ENCODE measurements at places on chromosomes 7 and 10.

- DNase-seq = peak; percentile 51
Observed at GRCh38 chr10:110501142-110501937, 3.6 kb downstream of the DUSP5 start.

DNA sequence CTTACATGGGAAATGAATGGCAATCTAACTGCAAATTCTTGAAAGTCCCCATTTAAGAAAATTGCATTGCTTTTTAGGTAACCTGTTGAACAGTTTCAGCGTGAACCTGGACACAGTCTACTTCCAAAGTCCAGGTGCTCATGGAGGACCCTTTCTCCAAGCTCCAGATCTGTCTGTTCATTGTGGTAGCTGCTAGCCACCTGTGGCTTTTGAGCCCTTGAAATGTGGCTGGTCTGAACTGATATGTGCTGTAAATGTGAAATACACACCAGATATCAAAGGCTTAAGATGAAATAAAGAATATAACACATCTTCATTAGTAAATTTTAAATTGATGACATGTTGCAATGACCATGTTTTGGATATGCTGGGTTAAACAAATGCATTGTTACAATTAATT is 4.2 kb downstream of the CACNB2 start:
- no peak for DNase-seq

DNA sequence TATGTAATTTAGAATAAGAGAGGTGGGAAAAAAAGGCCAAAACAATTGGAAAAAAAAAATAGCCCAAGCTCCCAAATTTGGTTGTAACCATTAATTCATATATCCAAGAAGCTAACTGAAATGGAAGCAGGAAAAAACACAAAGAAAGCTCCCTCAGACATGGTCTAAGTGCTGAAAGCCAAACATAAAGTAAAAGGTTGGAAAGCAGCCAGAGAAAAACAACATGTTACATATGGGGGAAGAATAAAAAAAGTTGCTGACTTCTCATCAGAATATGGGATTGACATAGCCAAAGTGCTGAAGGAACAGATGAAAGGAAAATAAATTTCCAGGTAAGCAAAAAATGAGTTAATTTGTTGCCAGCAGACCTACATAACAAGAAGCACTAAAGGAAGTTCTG is 40.3 kb downstream of the PDZD8 start:
- no peak for DNase-seq

DNA sequence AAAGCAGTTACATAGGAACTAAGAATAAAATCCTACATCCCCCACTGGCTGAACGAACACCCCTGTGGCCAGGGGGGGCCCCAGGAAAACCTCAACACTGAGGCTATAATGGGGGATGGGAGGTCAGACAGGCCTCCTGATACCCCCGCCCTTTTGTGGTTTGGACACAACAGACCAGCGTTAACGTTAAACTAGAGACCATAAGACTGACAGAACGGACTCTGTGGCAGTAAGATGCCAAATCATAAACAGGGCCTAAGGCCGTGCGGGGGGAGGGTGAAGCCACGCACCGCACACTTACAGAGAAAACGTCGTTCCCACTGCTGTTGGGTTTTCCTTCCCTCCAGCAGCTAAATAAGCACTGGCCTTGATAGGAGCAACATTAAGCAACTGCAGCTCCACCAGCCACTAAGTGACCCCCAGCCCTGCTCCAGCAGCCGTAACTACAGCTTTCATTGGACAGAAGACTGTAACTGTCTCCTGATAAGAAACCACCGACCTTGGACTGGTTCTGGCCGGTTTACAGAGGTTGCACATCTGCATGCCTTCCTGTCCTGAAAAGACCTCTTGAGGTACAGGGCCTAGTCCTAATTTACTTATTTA is 3.4 kb upstream of the PPP2R2D start:
- no peak for DNase-seq

DNA sequence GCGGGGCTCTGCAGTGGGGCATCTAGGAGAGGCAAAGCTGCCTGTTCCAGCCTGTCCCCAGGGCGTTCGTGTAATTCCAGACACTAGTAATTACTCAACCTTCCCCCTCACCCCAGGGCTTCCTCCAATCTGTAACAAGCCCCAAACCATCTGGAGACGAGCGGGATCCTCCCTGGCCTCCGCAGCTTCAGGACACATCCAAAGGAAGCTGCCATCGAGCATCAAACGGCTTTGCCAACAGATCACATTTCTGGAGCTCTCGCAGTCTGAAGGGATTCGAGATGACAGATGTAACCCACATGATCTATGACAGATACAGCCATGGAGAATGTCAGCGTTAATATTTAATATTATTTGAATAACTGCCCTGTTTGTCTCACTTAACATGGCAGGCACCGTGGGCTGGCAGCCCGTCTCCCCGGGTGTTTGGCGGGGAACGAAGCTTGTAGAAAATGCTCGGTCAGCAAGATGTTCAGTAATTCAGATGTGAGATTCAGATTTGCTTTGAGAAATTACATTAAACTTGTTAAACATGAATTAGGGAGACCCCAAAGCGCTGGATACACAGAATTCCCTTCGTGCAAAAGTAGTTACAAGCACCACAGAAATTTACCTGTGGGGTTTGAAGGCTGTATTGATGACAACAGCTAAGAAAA is 108.5 kb upstream of the C7orf33 start:
- DNase-seq = no peak

- peak; percentile 40 for DNase-seq
Observed at GRCh38 chr7:131235489-131236317, 92.0 kb upstream of the MKLN1 start.

- no peak for DNase-seq
Observed at GRCh38 chr10:91745090-91745831, 53.0 kb upstream of the TNKS2 start.
